ENCODE measurements at places on chromosomes 7 and 10. TPM values are rescaled to one million over a fixed set of nuclear protein-coding genes. Genes with fewer than 3 reads are reported as not detected.

DNA sequence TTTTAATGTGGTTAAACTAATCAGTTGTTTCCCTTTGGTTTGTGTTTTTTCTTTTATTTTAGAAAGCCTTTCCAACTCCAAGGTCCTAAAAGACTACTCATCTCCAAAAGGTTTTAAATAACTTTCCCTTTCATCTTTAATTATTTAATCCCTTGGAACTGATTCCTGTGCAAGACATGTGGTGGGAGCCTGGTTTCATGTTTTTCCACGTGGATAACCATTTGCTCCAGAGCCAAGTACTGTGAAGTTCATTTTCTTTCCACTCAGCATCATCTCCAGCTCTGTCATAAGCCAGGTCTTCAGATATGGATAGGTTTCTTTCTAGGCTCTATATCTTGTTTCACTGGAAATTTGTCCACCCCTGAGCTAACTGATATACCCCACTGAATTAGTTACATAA lies 16.7 kb downstream of the PPP1R3C start:
- no peak for DNase-seq

FAM241B gene
- 2.6 TPM for total RNA-seq

TRIL gene
- 14.3 TPM for total RNA-seq

PAPOLB gene
- total RNA-seq: not detected
